Hematopoietic multipotent progenitor cell treated with erythropoietin and hydrocortisone succinate and interleukin-3 and kit ligand, for 15 days (in vitro differentiated cells): ENCODE measurements at places on chromosomes 4 and X.

- DNase-seq = no peak
Measured at GRCh38 chr4:1994938-1995337, 13.8 kb downstream of the NELFA start.

- no peak for DNase-seq
Measured at GRCh38 chrX:24485323-24485722, 20.2 kb downstream of the PDK3 start.

GRCh38 chr4:42341518-42342026 is 55.7 kb upstream of the SHISA3 start:
- no peak for DNase-seq

DNA sequence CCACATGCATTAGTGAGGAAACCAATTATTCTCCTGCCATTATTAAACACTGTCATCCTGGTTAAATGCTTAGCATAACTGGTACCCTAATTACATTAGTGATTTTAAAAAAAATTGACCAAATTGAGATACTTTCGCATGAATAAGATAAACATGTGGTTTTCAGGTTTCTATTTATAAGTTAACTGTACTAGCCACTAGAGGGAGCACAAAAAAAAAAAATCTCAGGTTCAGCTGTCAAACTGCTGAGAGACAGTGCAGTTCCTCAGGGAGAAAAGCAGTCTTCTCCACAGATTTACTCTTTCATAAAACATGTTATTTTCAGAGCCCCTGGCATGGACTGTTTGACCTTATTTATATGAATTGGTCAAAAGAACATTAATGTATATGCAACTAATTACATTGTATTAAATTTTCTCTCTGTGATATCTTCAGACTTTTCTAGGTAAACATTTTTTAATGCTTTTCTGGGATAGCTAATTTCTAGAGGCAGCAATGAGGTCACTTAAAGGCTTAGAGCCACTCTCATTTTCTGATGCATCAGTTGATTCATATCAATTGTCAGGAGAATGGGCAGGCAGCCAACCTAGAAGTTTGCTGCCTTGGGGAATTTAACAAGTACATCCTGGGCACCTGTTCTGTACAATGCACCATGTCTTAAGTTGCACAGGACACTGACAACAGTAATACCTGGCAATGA is 167.5 kb downstream of the CDS1 start:
- peak; percentile 44 for DNase-seq

GRCh38 chr4:71595576-71596108 is 188.2 kb downstream of the GC start:
- DNase-seq = no peak

DNA sequence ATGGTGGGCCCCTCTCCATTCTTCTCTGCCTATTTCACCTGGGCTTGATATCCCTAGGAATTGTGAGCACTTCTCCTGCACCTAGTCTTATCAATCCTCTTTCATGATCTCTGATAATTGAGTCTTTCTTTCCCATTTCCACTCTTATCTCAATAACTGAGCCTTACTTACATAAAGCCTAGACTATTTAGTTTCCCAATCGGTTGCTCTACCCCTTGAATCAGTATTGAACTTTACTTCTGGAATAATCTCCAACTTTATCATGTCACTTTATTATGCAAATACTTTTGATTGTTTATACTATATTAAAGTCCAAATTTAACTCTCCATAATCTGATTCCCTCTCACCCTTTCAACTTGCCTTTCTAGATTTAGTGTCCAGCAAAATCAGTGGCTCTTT is 222.7 kb downstream of the SPRY1 start:
- DNase-seq = no peak

- DNase-seq = no peak
Measured at GRCh38 chrX:64976673-64977040, 407 bp upstream of the ZC4H2 start.

GRCh38 chrX:105701310-105702052 is 120.9 kb upstream of the NRK start:
- DNase-seq = no peak

- DNase-seq = no peak
Measured at GRCh38 chr4:152983221-152983620, 47.1 kb downstream of the FHDC1 start.

DNA sequence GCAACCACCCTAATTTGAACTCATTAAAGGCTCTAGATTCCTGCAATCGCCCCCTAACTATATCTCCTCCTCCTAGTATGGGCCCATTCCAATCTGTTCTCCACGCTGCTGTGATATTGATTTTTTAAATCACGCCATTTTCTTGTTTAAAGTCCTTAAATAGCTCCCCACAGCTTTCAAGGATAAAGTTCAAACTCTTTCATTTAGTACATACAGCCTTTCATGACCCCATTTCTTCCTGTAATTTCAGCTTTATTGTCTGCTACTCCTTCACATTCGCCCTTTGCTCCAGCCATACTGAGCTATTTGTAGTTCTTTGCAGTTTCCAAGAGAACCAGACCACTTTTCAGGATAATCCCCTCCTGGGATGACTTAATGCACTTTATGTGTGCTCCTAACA is 118.5 kb downstream of the GC start:
- DNase-seq = no peak

DNA sequence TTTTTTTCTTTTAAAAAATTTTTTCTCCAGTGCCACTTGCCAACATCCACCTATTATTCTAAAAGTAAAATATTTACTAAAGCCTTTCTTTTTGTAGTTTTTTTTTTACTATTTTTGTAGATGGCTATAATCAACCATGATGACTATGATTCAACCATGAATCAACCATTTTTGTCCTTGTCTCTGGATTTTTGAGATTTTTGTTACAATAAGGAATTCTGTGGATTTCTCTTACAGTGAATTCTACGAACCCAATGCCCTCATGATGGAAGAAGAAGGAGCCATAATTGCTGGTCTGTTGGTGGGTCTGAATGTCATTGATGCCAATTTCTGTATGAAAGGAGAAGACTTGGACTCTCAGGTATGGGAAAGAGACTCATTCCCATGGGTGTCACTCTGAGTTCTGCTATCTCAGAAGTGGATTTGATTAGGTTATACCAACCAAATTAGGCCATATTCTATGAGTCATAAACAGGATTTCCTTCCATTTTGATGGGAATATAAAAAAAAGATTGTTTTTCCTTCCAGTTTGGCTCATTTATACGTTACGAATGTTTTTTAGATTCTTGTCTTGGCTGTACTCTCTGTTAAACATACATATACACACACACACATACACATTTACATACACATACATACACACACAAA is 46.7 kb downstream of the RUFY3 start:
- no peak for DNase-seq

GRCh38 chr4:155371432-155372043 is 5.2 kb downstream of the MAP9 start:
- DNase-seq = peak; percentile 25
